ENCODE measurements at places on chromosomes 12 and 14.
A peak's percentile ranks its signal among the peaks of the same experiment; 100 is the strongest.

- DNase-seq = no peak
Measured at GRCh38 chr14:90728951-90729350, 87.3 kb downstream of the TTC7B start.

DNA sequence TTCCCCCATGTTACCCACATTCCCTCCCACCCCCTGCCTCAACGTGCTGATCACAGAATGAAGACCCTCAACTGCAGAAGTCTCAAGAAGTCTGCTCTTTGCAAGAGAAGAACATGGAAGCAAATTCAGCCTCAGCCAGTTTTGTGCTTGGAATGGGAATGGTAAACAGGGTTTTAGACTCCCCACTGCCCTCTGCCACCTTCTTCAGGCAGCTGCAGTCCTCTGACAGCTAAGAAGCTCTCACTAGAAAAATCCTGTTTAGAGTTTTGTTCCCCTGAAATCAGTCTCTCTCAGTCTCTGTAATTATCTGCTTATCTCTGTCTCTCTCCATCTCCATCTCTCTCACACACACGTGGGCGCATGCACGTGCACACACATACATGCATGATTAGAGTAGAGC is 85.4 kb downstream of the CRACR2A start:
- DNase-seq = no peak

- DNase-seq = no peak
Measured at GRCh38 chr14:38505973-38506249, 250.0 kb upstream of the CLEC14A start.

- no peak for DNase-seq
Measured at GRCh38 chr12:116735951-116736599, 1.8 kb downstream of the SPRING1 start.

DNA sequence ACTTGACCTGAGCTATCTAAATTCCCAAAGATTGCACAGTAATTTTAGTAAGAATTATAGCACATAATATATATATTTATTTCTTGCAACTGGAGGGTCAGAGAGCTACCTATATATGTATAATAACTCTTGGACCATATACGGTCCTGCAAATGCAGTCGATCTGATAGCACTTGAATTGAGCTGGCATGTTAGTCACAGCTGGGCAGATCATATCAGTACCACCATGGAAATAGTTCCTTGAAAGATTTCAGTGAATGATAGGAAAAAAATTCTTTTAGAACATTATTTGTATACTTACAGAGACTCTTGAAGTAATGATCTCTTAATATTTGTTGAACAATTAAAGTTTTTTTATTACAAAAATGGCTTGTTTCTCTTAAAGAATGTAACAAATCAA is 94.5 kb upstream of the MON2 start:
- no peak for DNase-seq

- DNase-seq = no peak
Measured at GRCh38 chr12:13079440-13079906, 24.0 kb downstream of the GSG1 start.

GRCh38 chr12:100473716-100474150 is at the start of gene NR1H4:
TSS of gene NR1H4 (plus strand) at chr12:100473866. CDS start at chr12:100493324, 19,458 bp downstream.
- peak; percentile 4 for DNase-seq

- no peak for DNase-seq
Measured at GRCh38 chr14:85040046-85040685, 489.8 kb upstream of the FLRT2 start.

- no peak for DNase-seq
Measured at GRCh38 chr14:37340353-37340752, 142.6 kb downstream of the MIPOL1 start.

DNA sequence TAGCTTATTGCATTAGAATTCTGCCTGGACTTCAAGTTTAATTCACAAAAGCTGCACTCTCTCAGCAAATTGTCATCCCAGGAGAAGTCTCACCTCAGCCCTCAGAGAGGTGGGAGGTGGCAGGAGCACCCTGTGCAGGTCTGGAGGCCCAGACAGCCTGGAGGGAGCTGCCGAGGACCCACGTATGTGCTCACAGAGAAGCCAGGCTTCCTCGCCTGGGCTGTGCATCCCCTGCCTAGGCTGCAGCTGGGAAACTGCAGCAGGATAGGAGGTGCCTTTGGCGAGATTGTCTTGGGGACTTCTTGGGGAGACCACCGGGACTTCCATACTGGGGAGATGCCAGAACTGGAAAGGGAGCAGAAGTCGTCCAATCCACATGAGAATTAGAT is 8.8 kb downstream of the CPNE6 start:
- no peak for DNase-seq

DNA sequence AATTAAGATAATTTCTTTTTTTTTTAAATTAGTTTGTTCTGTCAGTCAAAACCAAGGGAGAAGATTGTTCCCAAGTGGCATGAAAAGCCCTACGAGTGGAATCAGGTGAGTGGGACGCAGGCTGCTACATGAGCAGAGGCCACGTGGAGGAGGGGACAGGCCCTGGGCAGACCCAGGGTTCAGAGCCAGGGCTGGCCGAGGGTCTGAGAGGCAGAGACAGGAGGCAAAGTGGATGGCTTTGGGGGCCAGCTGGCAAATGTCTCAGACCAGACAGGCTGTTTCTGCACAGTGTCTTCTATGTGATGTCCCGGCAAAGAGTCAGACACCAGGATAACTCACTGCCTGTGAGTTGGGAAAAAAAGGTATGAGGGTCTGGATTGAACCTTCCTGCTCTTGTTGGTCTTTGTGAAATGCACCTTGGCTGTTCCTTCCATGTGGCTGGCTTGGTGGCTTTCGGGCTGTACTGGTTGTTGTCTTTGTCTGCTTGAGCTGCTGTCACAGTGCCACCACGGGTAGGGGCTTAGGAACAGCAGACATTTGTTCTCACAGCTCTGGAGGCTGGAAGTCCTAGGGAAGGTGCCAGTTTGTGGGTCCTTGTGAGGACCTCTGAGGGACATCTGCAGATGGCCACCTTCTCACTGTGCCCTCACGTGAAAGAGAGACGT is 35.8 kb upstream of the ASPG start:
- DNase-seq = no peak

GRCh38 chr12:74449872-74450271 is 87.8 kb upstream of the ATXN7L3B start:
- peak; percentile 27 for DNase-seq

- DNase-seq = no peak
Measured at GRCh38 chr12:49041036-49041880, 19.3 kb downstream of the KMT2D start.

- DNase-seq = no peak
Measured at GRCh38 chr14:82055515-82056115, 522.0 kb upstream of the SEL1L start.

DNA sequence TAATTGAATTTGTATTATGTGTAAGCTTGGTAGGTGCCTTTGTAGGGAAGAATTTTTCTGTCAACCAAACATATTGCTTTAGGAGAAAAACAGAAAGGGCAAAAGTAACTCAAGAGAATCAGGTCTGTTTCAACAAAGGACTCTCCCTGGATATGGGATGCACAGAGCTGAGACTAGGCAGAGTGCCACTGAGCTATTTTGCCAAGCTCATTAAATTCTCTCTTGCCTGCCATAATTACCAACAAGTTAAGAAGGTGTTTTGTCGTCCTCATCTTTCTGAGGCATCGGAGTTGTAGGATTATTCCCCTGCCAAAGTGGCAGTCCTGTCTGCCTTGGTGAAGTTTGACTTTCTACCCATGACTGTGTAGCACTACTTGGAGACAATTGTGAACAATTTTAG is 438.9 kb upstream of the SEL1L start:
- no peak for DNase-seq

DNA sequence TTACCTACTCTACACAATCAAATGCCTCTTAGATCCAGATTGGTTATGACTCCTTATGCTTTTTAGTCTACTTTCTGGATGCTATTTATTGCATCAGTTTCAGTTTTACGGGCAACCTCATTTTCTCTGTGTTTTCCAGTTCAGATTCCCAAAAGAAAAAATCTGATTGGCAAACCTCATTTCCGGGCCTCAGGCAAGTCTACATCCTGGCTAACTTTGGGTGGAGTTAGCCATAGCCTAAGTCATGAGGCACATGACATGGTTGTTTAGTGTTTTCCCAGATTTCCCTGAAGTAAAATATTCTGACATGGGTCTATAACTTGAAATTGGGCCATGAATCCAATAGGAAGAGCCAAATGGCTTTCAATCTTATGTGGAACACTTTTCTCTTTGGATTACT is 339.7 kb downstream of the NUAK1 start:
- no peak for DNase-seq

GRCh38 chr12:69388371-69388770 is 28.8 kb downstream of the YEATS4 start:
- DNase-seq = peak; percentile 43

GRCh38 chr12:127296591-127296990 is 970.4 kb upstream of the TMEM132C start:
- DNase-seq = no peak

DNA sequence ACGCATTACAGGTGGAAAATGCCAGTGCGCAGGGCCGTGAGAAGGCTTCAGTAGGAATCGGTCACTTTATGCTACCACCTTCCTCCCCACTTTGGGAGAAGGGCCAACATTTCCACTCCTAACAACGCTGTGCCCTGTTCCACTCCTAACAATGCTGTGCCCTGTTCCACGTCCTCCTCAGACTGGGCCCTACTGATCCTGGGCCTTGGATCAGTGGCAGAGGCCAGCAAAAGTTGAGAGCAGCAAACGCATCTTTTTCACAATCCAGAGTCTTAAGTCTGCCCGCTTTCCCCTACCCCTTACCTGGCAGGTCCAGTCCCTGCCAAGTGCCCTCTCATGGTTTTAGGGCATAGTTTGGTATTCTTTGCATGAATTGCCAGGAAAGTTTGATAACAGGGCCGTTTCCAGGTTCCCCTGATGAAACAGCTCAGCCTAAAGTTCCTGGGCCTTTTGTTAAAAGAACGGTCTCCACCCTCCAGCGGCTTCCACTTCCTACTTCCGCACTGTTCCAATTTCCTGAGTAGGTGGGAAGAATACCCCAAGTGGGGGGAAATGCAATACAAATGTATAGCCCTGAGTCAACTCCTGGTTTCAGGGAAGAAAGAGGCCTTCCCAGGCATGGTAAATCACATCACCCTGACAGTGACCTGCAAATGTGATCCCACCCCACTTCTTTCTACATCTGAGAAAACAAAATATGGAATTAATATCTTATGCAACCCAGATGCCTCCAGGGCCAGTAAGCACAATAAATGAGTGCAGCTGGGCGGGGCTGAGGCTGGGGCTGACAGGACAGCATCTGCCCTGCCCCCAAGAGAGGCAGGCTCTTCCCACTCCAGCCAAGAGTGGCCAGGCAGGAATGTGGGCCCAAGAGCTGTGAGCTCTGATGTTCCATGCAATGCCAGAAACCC is 15.0 kb downstream of the KCTD10 start:
- DNase-seq = peak; percentile 95

- no peak for DNase-seq
Measured at GRCh38 chr14:79515158-79515557, 696.1 kb downstream of the DIO2 start.

DNA sequence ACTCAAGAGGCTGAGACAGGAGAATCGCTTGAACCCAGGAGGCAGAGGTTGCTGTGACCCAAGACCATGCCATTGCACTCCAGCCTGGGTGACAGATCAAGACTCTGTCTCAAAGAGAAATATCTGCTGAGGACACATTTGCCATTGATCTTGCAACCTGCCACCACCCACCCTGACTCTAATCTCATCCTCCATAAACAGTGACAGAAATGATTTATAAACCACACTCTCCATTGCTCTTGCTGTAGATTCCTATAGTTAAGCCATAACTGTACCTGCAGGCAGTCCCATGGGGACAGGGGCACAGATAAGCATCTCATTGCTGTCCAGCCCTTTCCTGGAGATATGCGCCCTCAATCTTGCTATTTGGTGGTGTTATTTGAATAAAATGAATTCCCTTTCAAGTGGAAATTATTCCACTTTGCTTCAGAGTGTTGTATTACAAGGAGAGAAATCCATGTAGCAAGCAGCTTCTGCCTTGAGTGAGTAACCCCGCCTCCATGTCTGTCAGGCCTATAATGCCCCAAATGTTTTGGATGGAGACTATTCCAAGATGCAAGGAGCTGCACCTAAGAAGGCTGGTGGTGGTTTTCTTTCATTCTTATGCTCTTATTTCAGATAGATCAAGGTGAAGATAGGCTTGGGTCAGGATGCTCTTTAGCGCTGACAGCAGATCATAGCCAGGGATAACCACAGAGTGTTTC is 3.0 kb upstream of the ZDHHC22 start:
- no peak for DNase-seq
